ENCODE measurements at places on chromosomes 7 and 10.

DNA sequence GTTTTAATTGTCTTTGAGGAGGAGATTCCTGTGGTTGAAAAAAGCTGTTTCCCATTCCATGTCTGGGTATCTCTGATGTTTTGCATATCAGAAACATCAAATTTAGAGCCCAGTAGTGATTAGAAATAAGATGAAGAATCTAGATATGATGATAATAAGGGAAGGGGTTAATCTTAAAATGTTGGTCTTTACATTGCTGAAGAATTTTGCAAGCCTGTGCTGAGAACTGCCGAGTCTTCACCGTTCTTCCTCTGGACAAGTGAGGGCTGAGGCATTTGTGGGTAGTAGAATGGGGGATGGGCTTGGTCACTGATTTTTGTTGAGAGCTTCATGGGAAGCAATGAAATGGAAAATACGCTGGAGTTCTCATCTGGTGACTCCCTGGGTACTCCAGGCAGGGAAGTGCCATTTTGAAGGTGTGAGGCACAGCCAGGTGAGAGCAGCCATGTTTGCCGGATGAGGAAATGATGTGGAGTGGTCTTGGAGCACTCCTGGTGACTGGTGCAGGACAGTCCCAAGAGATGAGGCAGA, 10.2 kb downstream of the TCF7L2 start:
- no peak for DNase-seq

DNA sequence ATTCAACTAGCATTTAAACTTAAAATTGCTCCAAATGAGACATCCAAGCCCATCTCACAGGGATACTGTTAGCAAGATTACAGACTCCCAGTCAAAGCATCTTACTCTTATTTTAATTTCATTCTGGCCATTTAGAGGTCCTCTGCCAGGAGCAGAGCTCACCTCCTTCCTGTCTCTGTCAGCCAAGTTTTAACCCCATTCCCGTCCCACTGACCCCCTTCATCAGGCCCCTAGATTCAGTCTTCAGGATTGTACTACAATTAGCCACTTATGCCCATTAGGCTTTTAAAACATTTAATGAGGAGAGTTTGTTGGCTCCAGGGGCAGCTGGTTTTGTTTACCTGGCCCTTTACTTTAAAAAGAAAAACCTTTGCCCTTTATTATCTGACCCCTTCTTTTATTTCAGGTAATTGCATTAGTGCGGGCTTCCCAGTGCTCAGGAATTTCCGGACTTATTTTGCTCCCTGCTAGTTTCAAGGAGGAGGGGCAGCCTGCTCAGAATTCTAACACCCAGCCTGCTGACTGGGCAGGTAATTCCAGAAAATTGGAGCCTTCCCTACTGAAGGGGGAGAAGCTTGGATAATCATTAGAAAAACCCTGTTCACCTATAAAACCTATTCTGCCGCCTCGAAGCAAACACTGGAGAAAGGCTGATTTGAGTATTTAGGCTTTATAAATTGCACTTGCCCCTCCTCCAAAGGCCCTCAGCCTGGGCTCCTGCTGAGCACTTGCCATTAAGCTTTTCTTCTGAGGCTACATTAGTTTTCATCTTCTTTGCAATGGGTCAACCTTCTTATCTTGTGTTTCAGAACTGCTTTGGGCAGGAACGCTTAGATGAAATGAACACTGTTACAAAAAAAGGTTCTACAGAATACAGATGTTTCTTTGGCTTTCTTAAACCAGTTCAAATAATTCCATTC, 200.5 kb upstream of the HPS1 start:
- no peak for DNase-seq

DNA sequence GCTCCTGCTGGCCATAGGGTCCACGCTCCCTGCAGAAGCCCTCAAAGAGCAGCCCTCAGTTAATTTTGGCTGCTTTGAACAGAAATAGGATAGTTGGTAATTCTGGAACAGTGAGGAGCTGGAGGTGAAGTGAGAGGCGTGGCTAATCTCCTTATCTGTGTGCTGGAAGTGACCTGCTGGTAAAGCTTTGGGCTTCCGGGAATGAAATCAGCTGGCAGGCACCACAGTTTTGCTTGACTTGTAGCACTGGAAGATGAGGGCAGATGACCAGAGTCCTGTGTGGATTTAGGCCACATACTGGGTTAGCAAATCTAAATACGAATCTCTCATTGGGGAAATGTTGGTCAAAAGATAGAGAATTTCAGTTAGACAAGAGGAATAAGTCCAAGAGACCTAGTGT, 10.2 kb downstream of the ATP6V0E2 start:
- DNase-seq, result no peak

DNA sequence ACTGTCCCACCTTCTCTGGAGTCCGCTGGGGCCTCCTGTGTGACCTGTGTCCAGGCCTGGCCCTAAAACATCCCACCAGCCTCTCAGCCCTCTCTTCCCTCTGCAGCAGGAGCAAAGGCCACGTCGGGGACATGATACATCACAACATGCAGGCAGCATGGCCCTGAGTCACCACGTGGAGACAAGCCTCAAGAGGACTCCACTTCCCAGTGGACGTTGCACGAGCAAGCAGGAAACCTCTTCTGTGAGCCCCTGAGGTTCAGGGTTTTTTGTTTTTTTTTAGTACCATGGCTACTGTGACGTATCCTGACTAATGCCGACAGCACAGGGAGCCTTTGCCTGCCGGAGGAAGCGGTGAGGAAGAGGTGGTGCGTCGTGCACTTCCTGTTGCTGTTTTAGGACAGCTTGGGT, 165.9 kb downstream of the DNAJB6 start:
- peak; percentile 15 for DNase-seq

DNA sequence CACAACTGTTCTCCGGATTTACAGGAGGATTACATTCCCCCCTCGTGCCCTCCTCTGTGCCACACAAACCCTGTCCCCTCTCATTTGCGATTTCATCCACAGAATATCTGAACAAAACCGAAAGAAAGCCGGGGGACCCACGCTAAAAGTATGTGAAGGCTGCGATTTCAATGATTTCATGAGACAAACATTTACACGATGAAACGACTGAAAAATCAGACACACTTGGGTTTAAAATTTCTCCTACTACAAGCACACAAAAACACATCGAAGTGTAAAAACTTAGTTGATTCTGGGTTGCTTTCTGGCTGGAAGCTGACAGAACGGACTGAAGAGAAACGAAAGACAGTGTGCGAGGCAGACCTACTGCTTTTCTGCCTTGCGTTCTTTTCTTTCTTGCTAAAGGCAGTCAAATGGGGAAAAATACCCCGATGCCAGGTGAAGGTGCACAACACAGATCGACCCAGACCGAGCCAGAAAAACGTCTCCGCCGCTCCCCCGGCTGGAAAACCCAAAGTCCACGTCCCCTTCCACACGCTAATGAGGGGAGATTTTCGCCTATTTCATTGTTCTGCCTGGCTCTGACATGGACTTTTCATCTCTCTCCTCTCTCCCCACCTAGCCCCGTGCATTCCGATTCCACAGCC, 1.2 kb downstream of the HIPK2 start:
- DNase-seq, result no peak

DNA sequence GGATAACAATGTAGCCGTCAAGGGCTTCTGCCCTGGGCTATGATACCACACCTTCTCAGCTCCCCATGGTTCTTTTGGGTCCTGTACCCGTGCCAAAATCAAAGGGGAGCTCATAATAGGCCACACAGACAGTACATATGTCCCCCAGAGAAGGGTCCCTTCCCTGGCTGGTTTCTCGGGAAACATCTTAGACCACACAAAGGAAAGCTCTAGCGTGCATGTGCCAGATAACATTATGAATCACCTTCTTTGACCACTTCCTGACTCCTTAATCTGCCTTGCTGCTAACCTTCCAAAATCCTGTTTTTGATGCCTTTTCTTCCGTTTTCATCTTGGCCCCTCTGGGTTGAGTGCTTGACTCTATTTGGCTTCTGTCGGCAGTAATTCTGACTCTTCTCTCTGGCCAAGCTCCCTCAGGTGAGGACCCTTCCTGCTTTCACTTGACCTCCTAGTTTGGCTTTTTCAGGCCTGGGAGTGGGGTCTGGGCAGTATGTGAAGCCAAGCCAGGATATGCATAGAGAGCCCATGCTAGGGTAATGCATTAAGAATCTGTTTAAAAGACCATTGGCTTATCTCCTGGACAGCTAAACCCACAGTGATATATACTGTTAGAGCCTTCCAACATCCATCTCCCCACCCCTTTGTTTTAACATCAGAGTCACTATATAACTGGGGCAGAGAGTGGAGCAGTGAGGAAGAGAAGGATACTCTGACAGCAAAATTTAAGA, 84.8 kb downstream of the ANLN start:
- no peak for DNase-seq

- DNase-seq, result no peak
Measured at GRCh38 chr7:46393142-46393541, 472.1 kb upstream of the IGFBP3 start.

GRCh38 chr7:8773518-8773917, 340.1 kb downstream of the NXPH1 start:
- DNase-seq, result no peak

DNA sequence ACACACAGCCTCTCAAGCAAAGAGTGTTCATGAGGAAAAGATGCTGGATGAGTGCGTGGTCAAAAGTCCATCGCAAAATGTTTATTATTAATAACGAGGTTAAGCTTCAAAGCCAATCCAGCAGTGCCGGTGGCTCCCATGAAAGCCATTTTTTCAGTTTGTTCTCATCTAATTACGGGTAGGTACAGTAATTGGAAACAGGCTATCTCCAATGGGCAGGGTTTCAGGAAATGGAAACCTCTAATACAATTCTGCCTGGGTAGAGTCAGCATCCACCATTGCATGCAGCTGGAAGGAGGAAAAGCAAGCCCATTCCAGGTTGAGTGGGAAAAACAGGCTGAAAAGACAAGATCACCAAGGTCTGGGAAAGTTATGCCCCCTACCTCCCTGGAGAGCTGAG, 57.4 kb downstream of the GPAM start:
- no peak for DNase-seq

GRCh38 chr7:50164559-50165170, 71.6 kb upstream of the ZPBP start:
- no peak for DNase-seq

GRCh38 chr10:47190301-47190700, 109.7 kb upstream of the GDF10 start:
- no peak for DNase-seq

GRCh38 chr10:114642729-114643128, 15.3 kb downstream of the ABLIM1 start:
- DNase-seq, result no peak

GRCh38 chr7:78172933-78173591, 374.5 kb downstream of the PHTF2 start:
- DNase-seq, result no peak

DNA sequence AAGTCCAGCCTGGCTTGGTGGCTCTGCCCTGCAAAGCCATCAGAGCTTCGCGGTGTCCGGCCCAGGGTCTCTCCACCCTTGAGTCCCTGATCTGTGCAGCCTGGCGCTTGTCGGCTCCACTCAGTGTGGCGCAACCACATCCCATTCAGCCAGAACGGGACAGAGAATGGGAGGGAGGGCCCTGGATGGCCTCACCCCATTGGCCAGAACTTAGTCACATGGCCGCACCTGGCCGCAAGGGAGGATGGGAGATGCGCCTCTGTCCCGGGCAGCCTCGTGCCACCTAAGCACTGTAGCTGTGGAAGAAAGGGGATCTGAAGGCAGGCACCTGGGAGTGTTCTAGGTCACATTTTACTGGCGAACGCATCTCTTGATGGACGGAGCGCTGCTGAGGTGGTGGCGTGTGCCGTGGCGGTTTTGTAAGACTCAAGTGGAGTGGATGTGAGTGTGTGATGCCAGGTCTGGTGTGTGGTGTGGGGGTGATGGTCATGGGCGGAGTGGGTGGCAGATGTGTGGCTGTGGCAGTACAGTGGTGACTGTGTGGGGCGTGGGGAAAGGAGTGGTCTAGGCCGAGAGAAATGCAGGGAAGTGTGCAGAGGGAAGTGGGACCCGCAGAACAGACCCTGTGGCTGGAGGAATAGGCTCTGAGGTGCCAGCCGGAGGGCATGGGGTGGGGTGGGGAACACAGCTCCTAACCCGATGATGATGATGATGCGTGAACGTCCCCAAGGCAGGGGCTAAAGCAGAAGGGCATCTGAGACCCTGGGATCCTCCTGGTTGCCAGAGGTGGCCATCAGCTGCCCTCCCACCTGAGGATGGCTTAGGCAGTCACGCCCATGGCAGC, 19.0 kb downstream of the CLEC2L start:
- no peak for DNase-seq
